PC-3 (cell line): ENCODE measurements at places on chromosomes 2 and 18. TPM values are rescaled to one million over a fixed set of nuclear protein-coding genes. Genes with fewer than 3 reads are reported as not detected.
A peak's percentile ranks its signal among the peaks of the same experiment; 100 is the strongest.

The IL1RN gene
- 1.3 and 8.2 TPM in 2 replicates for total RNA-seq

The GALNT13 gene
- total RNA-seq, result 2.0 and 2.6 TPM in 2 replicates

The CYP1B1 gene
- 37.2 and 50.0 TPM in 2 replicates for total RNA-seq

GRCh38 chr2:197268786-197269584 is 41.6 kb downstream of the ANKRD44 start:
- H3K27ac ChIP-seq, result no peak overlapping the region
- H3K4me1 ChIP-seq, result no peaks in the 10 kb centered on the region
- H3K36me3 ChIP-seq, result no peaks in the 10 kb centered on the region
- DNase-seq, result no peak
- no peak overlapping the region for H3K4me3 ChIP-seq
- H3K27me3 ChIP-seq, result no peaks in the 10 kb centered on the region

DNA sequence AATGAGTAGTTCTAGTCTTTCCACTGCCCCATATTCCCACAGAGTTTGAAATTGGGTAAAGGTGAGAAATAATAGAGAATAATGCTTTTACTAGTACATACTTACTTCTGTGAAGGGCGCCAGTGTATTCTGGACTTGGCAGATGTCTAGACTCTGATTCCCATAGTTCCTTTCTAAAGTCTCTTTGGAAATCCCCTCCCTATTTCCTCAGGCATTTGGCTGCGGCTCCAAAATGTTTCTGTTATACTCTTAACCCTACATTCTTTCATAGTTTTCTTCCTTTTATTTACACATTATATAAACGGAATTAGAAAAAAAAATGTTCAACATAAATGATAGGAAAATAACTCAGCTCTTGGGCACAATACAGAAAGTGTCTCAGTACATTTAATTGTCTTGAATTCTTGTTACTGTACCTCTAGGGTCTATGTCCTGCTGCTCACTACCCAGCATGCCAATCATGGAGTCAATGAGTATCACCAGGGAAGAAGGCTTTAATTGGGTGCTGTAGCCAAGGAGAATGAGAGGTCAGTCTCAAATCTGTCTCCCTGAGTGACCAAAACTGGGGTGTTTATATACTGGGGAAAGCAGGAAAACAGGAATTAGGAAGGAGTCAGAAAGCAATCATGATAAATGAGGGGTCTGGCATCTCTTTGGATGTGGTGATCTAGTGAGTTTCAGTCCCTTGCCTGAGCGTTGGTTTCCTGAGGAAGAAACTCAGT is 147.8 kb upstream of the MMADHC start:
- H3K36me3 ChIP-seq, result peaks cover 7% of the 10 kb centered on the region; the same call in 1 of the 2 replicates
- peaks cover 46% of the 10 kb centered on the region for H3K4me1 ChIP-seq
- DNase-seq, result no peak
- no peak overlapping the region for H3K4me3 ChIP-seq
- H3K27ac ChIP-seq, result 0 out of 2 replicates have a peak overlapping the region, but pooled peaks have one; percentile 97

GRCh38 chr2:118251427-118251826 is 163.2 kb downstream of the INSIG2 start:
- no peak overlapping the region for H3K4me3 ChIP-seq
- no peaks in the 10 kb centered on the region for H3K36me3 ChIP-seq
- H3K27me3 ChIP-seq, result no peaks in the 10 kb centered on the region
- H3K4me1 ChIP-seq, result peaks cover 36% of the 10 kb centered on the region

DNA sequence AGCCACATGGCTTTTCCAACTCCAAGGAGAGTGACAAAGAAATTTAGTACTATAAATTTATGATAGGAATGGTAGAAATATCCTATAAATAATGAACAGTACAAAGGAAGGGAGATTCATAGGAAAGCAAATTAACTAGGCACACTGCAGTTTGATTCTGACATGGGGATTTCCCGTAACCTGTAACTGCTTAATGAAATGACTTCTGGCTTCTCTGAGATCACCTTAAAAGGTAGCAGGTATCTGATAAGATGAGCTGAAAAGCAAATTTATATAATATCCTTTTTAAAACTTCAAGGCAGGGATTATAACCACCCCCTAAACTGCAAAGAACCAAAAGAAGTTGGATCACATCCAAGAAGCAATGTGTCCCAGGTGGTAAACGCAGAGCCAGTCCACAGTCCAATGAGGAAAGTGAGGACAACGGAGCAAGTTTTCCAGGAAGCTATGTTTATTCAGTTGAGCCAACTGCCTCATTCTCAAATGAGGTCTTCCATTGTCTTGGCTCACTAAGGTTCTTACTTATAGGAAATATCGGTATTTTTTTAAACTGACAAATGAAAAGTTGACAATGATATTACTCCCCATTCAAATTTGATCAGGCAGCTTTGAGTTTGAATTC is 43.0 kb downstream of the WIPF1 start:
- H3K4me1 ChIP-seq, result no peaks in the 10 kb centered on the region
- no peaks in the 10 kb centered on the region for H3K36me3 ChIP-seq
- H3K4me3 ChIP-seq, result no peak overlapping the region
- no peak overlapping the region for H3K27ac ChIP-seq
- peaks cover 4% of the 10 kb centered on the region; the same call in 1 of the 2 replicates for H3K27me3 ChIP-seq
- no peak for DNase-seq

DNA sequence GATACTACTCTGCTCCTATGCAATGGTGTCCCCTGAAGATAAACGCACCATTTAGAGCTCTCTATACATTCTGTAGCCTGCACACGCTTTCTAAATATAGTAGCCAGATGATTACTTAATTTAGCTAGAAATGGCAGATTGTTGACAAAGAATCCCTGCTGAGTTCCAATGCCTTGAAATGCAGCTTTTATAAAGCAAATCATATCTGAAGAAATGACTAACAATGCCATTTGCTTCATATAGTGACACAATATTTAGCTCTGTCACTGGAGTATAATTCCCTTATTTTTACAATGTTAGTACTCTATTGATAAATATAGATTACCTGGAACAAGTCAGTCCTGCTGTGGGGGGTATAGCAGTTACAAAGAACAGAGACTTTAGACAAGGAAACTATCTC is 166.2 kb downstream of the CDCA7 start:
- no peak overlapping the region for H3K27ac ChIP-seq
- H3K4me3 ChIP-seq, result no peak overlapping the region
- H3K36me3 ChIP-seq, result no peaks in the 10 kb centered on the region
- no peaks in the 10 kb centered on the region for H3K27me3 ChIP-seq
- no peak for DNase-seq
- H3K4me1 ChIP-seq, result peaks cover 23% of the 10 kb centered on the region

DNA sequence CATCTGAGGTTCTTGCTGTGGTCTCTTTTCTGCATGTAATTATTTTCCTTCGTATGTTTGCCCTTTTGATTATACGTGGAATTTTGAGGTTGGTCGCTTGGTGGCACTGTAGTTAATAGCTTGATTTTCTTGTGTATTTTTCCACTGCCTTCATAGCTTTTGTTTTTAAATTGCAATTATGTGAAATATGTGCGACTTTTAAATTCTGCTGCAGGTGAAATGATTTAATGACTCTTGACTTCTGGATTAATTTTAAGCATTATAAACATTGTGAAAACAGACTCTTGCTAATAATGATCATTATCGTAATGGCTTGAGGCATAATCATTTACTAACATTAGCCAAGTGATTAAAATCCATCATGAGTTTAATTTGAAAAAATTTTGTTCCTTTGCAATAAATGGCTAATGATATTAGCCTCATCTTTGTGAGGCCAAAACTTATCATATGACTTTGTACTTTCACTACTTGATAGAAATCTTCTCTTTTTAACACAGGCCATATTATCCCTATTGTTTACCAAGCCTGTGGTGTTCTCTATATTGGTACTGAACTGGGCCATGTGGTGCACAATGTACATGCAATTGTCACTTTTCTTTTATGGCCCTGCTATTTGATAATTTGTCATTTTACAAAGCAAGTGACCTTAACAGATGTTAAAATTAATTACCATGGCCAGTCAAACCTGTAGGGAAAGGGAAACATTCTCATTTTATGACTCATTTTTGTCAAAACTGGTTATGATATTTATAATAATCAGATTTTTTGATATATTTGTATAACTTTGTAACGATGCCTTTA is 62.8 kb upstream of the NEUROD1 start:
- no peaks in the 10 kb centered on the region for H3K27me3 ChIP-seq
- H3K4me3 ChIP-seq, result 0 out of 2 replicates have a peak overlapping the region, but pooled peaks have one; percentile 18
- peak overlapping the region; percentile 69 for H3K27ac ChIP-seq
- H3K4me1 ChIP-seq, result peaks cover 29% of the 10 kb centered on the region

DNA sequence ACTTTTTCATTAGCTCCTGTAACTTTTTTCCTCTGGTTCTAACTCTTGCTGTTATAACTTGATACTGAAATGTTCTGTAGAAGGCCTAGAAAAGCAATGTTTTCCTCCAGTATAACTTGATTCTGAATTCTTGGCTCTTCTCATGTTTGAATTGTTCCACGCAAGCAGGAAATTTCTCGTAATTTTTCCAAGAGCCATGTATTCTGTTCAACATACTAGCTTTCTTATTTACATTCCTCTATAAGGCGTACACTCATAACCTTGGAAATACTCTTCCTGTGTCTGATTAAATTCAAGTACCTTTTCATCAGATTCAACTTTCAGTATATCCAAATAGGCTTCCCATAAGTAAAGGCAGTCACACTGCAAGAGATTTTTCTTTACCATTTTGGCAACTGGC is 109.1 kb downstream of the SMAD2 start:
- H3K27me3 ChIP-seq, result no peaks in the 10 kb centered on the region
- DNase-seq, result no peak
- H3K4me1 ChIP-seq, result no peaks in the 10 kb centered on the region
- H3K36me3 ChIP-seq, result no peaks in the 10 kb centered on the region

DNA sequence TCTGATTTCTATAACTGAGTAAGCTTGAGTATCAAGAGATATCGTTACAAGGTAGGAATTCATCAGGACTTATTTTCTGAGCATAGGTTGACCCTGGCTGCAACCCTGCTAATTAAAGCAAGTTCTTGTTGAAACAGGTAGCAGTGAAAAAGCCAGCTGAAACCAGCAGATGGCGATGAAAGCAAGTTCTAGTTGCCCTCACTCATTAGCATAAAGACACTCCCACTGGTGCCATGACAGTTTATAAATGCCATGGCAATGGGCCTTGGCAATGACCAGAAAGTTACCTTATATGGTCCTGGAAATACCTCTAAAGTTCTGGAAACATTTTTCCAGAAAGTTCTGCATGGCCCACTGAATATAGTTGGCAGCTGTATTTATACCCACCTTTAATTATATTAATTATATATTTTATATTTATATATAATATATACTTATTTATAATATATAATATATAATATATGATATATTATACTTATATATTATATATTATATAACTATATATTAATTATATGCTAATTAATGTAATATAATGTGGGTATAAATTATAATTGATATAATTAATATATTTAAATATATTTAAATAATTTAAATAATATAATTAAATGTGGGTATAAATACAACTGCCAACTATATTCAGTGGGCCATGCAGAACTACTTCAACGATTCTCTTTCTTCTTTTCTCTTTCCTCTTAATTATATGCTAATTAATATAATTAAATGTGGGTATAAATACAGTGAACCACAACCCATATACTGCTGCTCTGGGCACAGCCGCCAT is 188.0 kb downstream of the CDH7 start:
- H3K27me3 ChIP-seq, result no peaks in the 10 kb centered on the region
- no peak overlapping the region for H3K27ac ChIP-seq
- peak; percentile 80 for DNase-seq
- H3K4me3 ChIP-seq, result no peak overlapping the region
- no peaks in the 10 kb centered on the region for H3K4me1 ChIP-seq

DNA sequence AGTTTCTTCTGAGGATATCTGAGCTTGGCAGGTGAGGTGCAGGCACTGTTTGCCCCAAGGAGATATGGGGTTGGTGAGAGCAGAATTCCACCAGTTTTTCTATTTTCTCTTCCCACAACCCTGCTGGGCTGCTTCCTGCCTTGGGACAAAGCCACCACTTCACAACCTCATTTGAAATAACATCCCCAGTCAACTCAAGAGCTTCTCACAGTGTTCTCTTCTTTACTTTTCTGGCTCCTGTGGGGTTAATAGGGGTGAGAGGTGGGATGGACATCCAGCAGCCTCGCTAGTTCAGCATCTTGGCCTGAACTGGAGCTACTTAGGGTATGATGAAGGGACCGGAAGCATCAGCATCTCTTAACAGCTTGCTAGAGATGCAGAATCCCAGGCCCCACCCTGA is 106.3 kb downstream of the SLC4A3 start:
- no peak for DNase-seq
- H3K27ac ChIP-seq, result no peak overlapping the region
- H3K4me1 ChIP-seq, result no peaks in the 10 kb centered on the region
- no peak overlapping the region for H3K4me3 ChIP-seq
- no peaks in the 10 kb centered on the region for H3K27me3 ChIP-seq

- no peaks in the 10 kb centered on the region for H3K4me1 ChIP-seq
- no peak for DNase-seq
- peaks cover 25% of the 10 kb centered on the region for H3K36me3 ChIP-seq
- H3K4me3 ChIP-seq, result no peak overlapping the region
- no peak overlapping the region for H3K27ac ChIP-seq
These were observed 14.9 kb downstream of the DPP4 start for GRCh38 chr2:162058973-162059668.

- H3K36me3 ChIP-seq, result no peaks in the 10 kb centered on the region
- H3K27me3 ChIP-seq, result peaks cover 37% of the 10 kb centered on the region
- H3K4me1 ChIP-seq, result no peaks in the 10 kb centered on the region
- no peak overlapping the region for H3K4me3 ChIP-seq
- H3K27ac ChIP-seq, result no peak overlapping the region
- DNase-seq, result no peak
These were observed 187.3 kb downstream of the SNTG2 start for GRCh38 chr2:1137913-1138391.

DNA sequence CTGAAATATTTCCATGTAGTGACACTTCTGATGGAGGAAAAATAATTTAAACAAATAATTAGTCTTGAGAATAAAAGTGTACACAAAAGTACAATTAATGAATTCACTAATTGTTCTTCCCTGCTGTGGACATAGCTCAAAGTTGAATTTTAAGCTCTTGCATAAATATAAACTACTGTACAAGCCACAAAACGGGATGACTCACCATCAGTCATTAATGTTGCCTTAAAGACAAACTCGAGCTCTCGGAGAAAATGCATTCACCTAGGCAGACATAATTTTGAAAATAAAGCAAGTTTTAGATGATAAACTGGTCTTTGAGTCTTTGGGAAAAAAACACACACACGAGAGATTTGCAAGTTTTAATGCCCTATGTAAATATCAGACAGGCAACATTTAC is 436.4 kb downstream of the ZNF521 start:
- peak; percentile 68 for DNase-seq
- no peak overlapping the region for H3K4me3 ChIP-seq
- peaks cover 35% of the 10 kb centered on the region for H3K27me3 ChIP-seq
